ENCODE measurements at places on chromosomes 11 and 22.
A peak's percentile ranks its signal among the peaks of the same experiment; 100 is the strongest.

- DNase-seq = peak; percentile 50
These were observed 566 bp downstream of the DDB1 start for GRCh38 chr11:61332281-61332796.

GRCh38 chr11:117459123-117459978 is 131.7 kb downstream of the CEP164 start:
- no peak for DNase-seq

GRCh38 chr11:72828692-72829101 is 14.5 kb downstream of the ATG16L2 start:
- DNase-seq = no peak

DNA sequence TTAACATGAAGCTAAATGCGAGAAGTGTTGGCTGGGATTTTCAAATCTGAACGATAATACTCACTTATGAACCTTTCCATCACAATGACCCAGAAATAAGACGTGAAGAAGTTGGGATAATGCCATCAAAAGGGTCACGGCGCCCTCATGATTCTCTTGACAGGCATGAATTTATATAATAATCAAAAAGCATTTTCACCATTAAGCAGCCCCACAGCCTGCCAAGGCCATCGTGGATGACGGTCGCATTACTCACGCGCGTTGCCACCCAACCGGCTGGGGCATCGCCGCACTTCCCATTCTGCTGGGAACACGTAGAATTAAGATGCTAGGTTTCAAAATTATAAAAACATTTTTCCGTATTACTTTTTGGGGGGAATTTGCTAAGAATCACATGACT is 18.9 kb upstream of the GAL start:
- no peak for DNase-seq

DNA sequence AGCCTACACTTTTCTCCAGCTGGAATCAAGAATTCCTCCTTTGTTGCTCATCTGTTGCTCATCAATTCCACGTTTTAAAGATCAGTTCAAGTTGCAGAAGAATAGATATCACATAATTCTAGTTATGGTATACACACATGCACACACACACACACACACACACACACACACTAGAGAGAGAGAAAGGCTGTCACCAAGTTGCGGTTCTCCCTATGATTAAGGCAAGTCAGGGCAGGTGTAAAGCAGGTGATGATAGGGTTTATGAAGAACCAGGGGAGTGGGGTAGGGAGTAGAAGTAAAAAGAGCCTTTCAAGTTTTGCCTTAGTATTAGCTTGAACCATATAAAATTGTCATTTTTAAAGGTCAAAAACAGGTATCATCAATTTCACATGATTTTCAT is 31.7 kb upstream of the TMPRSS4 start:
- DNase-seq = no peak

GRCh38 chr11:35950082-35950481 is 6.2 kb downstream of the LDLRAD3 start:
- no peak for DNase-seq

DNA sequence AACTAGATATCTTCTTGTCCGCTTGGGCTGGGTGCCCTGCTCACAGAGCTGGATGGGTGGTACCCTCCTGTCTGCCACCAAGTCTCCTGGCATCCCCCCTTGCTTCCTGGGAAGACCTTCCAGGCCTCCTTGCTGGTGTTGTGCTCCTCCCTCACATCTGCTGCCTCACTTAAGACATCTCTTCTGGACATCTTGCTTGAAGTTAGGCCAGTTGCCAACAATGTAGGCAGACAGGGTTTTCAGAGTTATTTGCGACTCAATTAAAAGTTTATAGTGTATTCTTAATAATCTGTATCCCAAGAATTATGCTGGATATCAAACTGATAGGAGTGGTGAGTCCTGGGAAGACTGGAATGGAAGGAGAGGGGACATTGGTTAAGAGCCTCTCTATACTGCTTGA is 64.0 kb upstream of the TNRC6B start:
- DNase-seq = no peak

GRCh38 chr11:125627236-125627910 is 2.4 kb downstream of the CHEK1 start:
- DNase-seq = no peak

All from HEK293T (cell line).